Muscle of back (tissue), 13 donors: ENCODE measurements at places on chromosomes 13 and 19. TPM values are rescaled to one million over a fixed set of nuclear protein-coding genes. Genes with fewer than 3 reads are reported as not detected.

ZNF296 gene
- 0.70 TPM for polyA plus RNA-seq

KLK4 gene
- not detected for polyA plus RNA-seq

NACC1 gene
- polyA plus RNA-seq = 15.5 TPM

KLK13 gene
- polyA plus RNA-seq = not detected

DENND1C gene
- 1.4 TPM for polyA plus RNA-seq

CATSPERD gene
- polyA plus RNA-seq = not detected

FGF21 gene
- polyA plus RNA-seq = not detected

APC2 gene
- 0.81 TPM for polyA plus RNA-seq

IGFL1 gene
- polyA plus RNA-seq = not detected

COMP gene
- 10.6 TPM for polyA plus RNA-seq

KLK12 gene
- polyA plus RNA-seq = not detected

SSC5D gene
- polyA plus RNA-seq = 17.9 TPM

AKAP11 gene
- 27.2 TPM for polyA plus RNA-seq

SIGLEC5 gene
- 0.11 TPM for polyA plus RNA-seq

TEX29 gene
- polyA plus RNA-seq = 0.49 TPM

CLEC4G gene
- polyA plus RNA-seq = not detected

SEMA6B gene
- polyA plus RNA-seq = 45.9 TPM

REEP6 gene
- 1.4 TPM for polyA plus RNA-seq

CFD gene
- polyA plus RNA-seq = 1.0 TPM

SPTBN4 gene
- polyA plus RNA-seq = 0.43 TPM

CCNA1 gene
- 0.78 TPM for polyA plus RNA-seq

SOHLH2 gene
- 1.1 TPM for polyA plus RNA-seq

C19orf18 gene
- polyA plus RNA-seq = 2.4 TPM

PINLYP gene
- polyA plus RNA-seq = 5.6 TPM

ZNF724 gene
- 2.8 TPM for polyA plus RNA-seq

CCL25 gene
- polyA plus RNA-seq = not detected

CACNG7 gene
- 0.10 TPM for polyA plus RNA-seq

GDF15 gene
- 1.5 TPM for polyA plus RNA-seq

CHST8 gene
- not detected for polyA plus RNA-seq

MEDAG gene
- polyA plus RNA-seq = 15.1 TPM

TEX30 gene
- polyA plus RNA-seq = 14.7 TPM

PSG6 gene
- 0.68 TPM for polyA plus RNA-seq

RPL21 gene
- polyA plus RNA-seq = 674 TPM
